ENCODE measurements at places on chromosomes 16 and 17. TPM values are rescaled to one million over a fixed set of nuclear protein-coding genes. Genes with fewer than 3 reads are reported as not detected.

GRCh38 chr16:11180489-11180888, 75.5 kb downstream of the SOCS1 start:
- DNase-seq: no peak

GRCh38 chr17:20173091-20173490, 163.9 kb downstream of the SPECC1 start:
- no peak for DNase-seq

DNA sequence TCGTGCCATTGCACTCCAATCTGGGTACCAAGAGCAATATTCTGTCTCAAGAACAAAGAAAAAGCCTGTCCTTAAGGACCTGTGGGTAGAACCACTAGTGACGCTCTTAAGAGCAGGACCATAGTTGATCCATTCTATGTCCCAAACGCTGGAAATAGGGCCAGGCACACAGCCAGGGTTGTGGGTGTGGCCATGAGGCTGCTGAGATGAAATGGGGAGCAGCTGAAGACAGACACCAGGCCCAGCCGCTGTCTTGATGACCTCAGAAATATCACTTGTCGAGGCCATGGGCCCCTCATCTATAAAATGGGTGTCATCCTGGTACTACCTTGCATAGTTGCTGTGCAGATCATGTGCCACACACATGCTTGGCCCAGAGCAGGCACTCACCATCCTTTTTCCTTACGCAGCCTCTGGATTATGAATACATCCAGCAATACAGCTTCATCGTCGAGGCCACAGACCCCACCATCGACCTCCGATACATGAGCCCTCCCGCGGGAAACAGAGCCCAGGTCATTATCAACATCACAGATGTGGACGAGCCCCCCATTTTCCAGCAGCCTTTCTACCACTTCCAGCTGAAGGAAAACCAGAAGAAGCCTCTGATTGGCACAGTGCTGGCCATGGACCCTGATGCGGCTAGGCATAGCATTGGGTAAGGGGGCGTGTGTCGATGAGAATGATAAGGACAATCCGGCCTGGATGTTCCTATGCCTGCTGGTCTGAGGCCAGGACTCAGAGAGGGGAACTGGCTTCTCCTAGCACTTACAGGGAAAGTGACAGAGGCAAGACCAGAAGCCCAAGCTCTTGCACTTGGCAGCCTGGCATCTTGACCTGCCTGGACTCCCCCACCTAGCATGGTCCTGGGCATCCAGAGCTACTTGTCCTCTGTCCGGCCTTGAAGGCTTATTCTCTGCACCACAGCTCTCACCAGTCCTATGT, 25.5 kb downstream of the CDH5 start:
- peak; percentile 75 for DNase-seq

DNA sequence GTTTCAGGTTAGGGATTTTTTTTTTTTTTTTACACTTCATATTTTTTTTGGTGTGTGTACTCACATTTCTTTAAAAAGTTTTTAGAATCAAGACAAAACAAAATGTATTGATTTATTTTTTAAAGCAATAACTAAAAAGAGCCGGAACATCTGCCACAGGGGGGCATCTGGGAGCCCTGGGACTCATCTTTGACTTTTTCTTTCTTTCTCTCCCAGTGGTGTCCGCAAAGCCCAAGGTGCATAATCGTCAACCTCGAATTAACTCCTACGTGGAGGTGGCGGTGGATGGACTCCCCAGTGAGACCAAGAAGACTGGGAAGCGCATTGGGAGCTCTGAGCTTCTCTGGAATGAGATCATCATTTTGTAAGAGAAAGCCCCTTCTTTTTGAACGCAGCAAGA, 36.3 kb downstream of the WWP2 start:
- DNase-seq: no peak

FZD2 gene
- total RNA-seq: 3.4 TPM

SLC38A8 gene
- total RNA-seq: 3.1 TPM

Data from Right ventricle myocardium inferior (tissue), 1 donor.